NCI-H524 (cell line): ENCODE measurements at places on chromosomes 2 and 18.

GRCh38 chr2:37856101-37856751 lies 68.9 kb upstream of the RMDN2 start:
- no peak for DNase-seq

- DNase-seq = no peak
These were observed 178.1 kb downstream of the DYSF start for GRCh38 chr2:71631411-71631931.

DNA sequence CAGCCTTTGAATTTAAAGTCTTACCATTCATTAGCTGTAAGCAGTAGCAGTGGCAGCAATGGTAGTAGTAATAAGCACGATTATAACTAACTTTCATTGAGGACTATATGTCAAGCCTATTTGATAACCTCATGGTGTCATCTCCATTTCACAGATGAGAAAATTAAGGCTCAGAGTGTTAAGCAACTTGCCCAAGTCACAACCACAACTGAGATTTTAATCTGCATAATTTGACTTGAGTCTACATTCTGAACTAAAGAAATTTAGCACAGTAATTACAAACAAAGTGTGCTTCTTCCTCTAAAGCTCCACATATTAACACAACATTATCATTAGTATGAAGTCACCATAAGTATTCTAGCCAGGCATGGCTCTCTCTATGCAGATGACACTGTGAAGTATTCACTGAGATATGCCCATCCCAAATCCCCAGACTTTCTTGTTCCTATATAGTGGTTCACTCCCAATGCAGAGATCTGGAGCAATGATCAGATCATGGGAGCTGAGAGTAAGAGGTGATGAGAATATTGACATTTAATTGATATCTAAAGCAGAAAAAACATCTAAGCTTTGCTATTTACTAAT lies 120.2 kb downstream of the ATAD2B start:
- no peak for DNase-seq

GRCh38 chr18:68721681-68722583 lies 7.0 kb upstream of the TMX3 start:
- DNase-seq = no peak

GRCh38 chr18:13137670-13138419 lies 80.7 kb upstream of the LDLRAD4 start:
- DNase-seq = no peak

- no peak for DNase-seq
These were observed 70.4 kb upstream of the DTNA start for GRCh38 chr18:34639687-34640086.

GRCh38 chr2:85245891-85246290 lies 81.9 kb downstream of the TGOLN2 start:
- no peak for DNase-seq

- no peak for DNase-seq
These were observed 70.2 kb downstream of the SPATS2L start for GRCh38 chr2:200376513-200377354.

DNA sequence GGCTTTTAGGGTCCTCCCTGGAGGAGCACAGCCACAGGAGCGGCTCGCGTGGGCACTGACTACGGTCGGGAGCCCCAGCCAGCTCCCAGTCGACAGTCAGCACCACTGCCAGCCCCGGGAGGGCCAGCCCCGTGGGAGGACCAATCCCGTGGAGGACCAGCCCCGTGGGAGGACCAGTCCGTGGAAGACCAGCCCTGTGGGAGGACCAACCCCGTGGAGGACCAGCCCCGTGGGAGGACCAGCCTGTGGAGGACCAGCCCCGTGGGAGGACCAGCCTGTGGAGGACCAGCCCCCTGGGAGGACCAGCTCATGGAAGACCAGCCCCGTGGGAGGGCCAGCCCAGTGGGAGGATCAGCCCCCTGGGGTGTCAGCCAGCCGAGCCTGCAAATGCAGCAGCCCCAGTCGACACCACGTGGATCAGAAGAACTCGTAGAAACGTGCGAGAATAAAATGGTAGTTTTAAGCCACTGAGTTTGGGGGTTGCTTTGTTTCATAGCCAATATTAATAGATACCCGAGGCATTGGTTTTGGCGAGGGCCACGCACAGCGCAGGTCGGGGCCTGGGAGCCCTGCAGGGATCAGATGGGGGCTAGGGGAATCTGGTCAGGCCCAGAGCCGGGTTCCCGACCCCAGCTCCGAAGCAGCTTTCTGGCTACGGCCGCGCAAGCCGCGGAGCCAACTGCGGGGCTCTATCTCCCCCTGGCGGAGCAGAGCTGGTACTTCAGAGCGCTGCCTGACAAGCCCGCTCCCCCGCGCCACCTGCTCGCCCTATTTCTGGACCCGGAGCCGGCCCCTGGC lies 73.0 kb downstream of the TEX51 start:
- DNase-seq = peak; percentile 82

- DNase-seq = no peak
These were observed 121.8 kb downstream of the NXPH2 start for GRCh38 chr2:138658187-138658894.

- no peak for DNase-seq
These were observed 44.8 kb downstream of the ADCY3 start for GRCh38 chr2:24875272-24875671.

GRCh38 chr2:195318440-195319111 lies 338.4 kb upstream of the SLC39A10 start:
- DNase-seq = peak; percentile 8

GRCh38 chr2:85988914-85989270 lies 100.1 kb upstream of the ST3GAL5 start:
- no peak for DNase-seq

- DNase-seq = peak; percentile 34
These were observed 2.9 kb downstream of the PROKR1 start for GRCh38 chr2:68646303-68646702.

GRCh38 chr18:31977270-31977872 lies 34.4 kb upstream of the TRAPPC8 start:
- DNase-seq = peak; percentile 64

DNA sequence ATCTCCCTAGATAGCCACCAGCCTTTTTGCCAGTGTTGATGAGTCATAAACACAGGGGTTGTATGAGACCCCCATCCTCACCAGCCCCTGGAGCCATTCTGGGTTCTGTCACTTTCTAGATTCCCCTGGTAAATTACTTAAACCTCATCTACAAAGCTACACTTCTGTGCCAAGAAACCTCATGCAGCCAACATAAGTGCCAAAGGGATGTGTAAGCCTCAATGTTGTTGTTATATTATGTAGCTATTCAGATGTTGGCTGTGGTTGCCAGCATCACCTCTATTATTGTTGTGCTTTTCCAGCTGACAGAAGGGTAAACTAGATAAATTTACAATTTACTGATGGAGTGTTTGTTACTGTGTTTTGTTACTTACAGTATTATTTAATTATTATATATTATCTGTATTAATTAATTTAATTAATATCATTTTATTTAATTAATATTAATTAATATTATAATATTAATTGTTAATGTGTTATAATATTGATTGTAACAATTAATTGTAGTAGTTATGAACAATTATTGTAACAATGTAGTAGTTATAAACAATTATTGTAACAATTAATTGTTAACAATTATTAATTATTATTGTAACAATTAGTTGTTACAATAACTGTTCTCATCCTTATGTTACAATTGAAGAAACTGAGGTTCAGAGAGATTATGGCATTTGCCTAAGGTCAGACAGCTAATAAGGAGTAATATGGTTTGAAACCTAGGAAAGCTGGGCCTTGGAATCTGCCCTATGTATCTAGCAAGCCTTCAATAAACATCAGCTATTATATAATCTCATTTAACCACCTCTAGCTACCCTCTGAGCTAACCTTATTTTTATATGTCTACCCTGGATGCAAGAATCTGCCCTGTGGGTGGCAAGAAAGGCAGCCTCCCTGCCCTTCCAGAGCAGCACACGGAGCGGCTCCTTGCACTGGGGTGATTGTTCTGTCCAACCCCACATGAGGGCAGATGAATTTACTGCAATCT lies 36.1 kb downstream of the PSTPIP2 start:
- DNase-seq = no peak

DNA sequence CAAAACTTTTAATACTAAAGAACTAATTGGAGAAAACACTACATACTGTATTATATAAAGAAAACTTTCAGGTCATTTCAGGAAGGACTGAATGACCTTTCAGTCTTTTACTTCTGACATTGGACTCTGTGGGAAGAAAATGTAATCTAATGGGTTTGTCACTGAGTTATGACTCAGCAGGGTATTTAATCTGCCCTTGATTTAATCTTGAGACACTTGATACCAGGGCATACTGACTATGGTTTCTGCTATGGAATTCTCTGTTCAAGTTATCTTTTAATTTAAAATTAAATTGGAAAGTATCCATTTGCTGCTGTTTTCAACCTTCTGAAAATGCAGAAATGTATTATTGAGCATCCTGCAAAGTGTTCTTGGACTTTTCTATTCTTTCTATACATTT lies 354.2 kb upstream of the GALNT5 start:
- DNase-seq = no peak

DNA sequence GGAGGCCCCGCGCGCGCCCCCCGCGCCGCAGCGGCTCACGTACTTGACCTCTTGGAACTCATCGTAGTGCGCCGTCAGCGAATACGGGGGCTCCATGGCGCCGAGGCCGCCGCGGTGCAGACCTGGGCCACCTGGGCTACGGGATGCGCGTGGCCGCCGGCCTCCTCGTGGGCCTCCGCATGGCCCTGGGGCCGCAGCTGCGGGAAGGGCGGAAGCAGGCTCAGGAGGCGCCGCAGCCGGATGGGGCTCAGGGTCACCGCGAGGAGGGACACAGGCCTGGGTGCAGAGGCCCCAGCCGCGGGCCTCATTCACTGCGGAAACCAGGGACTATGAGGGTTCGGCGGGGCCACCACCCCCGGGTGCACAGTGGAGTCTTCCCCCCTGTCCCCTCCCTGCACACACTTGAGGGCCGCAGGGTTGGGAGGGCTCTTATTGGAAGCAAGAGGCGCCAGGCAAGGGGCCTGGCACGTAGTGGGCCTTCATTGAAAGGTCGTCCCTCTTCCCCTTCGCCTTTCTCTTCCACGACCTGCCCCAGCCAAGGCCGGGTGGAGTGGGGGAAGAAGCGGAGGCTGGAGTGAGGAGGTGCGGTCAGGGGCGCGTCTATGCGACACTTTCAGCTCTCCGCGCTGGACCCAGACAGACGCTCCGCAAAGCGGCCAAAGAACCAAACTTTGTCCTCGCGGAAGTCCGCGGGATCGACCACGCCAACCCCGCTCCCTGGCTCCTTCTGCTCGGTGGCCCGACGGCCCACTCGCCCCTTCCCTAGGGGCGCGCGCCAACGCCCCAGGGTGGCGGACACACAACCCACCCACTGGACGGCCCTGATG lies 863 bp downstream of the ECEL1 start:
- DNase-seq = no peak

- DNase-seq = no peak
These were observed 122.4 kb downstream of the NFATC1 start for GRCh38 chr18:79518028-79518682.

DNA sequence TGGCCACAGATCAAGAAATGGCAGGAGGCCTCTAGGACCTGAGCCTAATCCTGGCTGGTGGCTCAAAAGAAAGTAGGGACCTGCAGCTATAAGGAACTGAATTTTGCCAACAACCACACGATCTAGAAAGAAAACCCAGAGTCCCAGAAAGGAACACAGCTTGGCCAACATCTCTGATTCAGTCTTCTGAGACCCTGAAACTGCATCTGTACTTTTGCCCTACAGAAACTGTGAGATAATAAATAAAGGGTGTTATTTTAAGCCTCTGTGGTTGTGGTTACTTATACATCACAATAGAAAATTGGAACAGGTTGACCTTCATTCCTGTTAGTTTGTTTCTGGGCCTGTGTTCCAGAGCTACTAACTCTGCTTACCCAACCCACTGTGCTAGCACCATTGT lies 356.8 kb upstream of the ST6GAL2 start:
- DNase-seq = no peak

DNA sequence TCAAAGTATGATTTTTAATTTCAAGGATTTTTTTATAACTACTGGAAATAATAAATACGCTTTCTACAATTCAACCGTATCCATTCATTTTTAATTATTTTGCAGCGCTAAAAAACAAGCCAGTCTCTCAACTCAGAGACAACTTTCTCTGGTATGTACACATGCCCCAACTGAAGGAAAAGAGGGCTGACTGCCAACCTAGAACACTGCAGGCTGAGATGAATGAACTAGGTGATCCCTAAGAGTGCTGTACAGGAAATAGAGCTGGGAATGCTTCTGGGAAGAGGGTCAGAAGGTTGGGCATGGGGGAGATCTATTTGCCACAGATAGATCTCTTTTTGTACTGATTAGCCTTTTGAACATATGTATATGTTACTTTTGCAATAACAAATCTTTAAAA lies 460.1 kb downstream of the NR4A2 start:
- no peak for DNase-seq

- DNase-seq = no peak
These were observed 17.5 kb downstream of the BZW1 start for GRCh38 chr2:200829258-200829655.

DNA sequence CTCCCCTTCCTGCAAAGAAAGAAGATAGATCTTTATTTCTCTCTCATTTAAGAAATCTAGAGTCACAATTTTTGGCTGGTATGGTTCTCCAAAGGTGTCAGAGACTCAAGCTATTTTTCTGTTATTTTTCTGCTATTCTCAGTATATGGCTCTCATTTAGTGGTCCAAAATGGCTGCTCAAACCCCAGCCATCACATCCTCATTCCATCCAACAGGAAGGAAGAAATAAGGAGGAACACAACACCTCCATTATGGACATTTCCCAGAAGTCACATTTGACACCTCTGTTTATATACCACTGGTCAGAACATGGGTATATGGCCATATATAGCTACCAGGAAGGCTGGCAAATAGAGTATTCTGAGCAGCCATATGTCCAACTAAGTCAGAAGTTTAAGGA lies 7.4 kb upstream of the DDX1 start:
- no peak for DNase-seq

GRCh38 chr18:76212960-76213359 lies 282.1 kb downstream of the ZNF516 start:
- DNase-seq = no peak
